ENCODE measurements at places on chromosomes 2 and 18.

DNA sequence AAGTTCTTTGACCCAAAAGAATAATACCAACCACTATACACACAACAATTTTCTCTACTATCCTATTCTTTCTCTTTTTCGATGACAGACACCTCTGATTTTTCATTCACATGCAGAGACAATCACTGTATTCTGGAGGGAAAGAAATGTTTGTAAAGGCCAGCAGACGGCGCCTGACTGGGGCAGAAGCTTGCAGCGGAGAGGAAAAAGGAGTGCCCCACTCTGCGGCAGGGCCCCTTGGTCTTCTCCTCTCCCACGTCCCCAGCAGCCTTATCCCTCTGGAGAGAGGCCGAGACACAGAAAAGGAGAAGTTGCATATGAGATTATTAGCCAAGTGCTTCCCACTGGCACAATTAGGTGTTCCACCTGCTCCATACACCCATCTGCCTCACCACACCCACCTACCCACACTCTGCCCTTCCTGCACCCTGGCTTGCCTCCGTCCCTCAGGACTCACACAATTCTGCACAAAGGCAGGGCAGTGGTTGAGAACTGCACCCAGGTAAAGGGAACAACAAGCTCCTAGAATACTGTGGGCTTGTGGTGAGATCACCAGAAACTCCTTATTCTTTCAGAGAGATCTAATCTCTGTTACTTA is 687.3 kb downstream of the NRXN1 start:
- DNase-seq: no peak

DNA sequence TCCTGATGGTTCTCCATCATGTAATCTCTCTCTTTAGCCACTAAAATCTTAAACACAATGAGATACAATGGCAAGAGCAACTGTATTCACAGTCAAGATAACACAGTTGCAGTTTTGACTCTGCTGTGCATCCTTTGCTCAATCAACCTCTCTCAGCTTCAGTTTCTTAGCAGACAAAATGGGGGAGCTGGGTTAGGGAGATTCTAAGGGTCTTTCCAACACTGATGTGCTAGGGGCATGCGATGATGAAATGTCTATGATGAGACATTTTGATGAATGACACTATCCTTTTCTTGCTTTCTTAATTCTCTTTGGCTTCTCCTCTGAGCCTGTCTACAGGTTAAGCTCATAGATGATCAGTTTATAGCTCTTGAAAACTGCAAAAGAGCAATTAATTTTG is 1.1 kb downstream of the SERPINB10 start:
- no peak for DNase-seq

DNA sequence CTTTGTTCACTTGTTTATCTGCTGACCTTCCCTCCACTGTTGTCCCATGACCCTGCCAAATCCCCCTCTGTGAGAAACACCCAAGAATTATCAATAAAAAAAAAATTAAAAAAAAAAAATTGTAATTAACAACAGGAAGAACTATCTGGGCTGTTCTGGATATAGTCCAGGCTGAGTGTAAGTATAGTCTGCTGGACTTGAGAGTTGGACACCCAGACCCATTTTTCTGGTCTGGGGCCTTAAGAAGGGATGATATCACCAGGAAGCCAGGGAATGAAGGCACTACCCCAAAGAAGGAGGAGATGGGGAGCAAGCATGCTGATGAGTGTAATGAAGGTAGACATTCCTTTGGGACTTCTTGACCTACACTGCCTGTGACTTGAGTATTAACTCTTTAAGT is 72.1 kb upstream of the ZFP36L2 start:
- no peak for DNase-seq

DNA sequence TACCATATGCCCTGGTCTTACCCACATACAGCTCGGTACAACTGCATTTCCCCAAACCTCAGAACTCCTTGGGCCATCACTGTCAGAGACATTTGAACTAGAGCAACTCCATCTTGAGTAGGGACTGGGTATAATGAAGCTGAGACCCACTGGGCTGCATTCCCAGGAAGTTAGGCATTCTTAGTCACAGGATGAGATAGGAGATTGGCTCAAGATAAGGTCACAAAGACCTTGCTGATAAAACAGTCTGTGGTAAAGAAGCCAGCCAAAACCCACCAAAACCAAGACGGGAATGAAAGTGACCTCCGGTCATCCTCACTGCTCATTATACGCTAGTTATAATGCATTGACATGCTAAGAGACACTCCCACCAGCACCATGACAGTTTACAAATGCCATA is 131.3 kb downstream of the PIK3C3 start:
- no peak for DNase-seq

DNA sequence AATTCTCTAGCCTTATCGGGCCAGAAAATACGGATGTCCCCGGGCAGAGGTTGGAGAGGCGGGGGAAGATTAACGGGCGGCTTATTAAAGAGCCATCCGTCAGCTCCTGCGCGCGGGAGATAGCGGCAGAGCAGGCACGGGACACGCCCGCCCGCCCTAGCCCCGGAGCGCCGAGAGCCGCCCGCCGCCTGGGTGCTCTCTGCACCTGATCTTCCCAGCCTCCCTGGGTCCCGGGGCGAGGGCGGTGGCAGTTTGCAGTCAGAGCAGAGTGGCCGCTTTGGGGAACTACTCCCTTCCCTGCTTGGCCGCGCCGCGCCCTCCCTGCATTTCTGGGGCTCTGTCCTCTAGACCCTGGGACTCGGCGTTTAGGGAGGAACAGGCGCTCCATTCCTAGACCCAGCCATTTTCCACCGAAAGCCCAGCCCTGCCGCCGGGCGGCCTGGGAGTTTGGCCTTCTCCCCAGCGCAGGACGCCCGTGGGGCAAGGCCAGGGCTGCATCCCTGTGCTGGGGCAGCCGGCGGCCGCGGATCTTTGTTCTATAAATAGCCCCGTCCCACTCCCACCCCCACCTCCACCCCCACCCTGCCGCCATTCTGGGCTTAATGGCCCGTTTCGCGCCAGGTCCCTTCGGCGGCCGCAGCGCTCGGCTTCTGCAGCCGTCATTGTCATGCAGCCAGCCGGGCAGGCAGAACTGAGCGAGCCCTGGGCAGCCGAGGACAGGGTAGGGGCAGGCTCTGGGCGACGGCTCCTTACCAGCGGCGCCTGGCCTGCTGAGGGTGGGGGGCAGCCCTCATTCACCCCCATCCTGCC is 6.6 kb downstream of the GAD1 start:
- no peak for DNase-seq

- DNase-seq: no peak
Observed at GRCh38 chr2:226325526-226325925, 474.1 kb downstream of the IRS1 start.

- DNase-seq: no peak
Observed at GRCh38 chr2:157891643-157892041, 15.5 kb upstream of the ACVR1 start.

DNA sequence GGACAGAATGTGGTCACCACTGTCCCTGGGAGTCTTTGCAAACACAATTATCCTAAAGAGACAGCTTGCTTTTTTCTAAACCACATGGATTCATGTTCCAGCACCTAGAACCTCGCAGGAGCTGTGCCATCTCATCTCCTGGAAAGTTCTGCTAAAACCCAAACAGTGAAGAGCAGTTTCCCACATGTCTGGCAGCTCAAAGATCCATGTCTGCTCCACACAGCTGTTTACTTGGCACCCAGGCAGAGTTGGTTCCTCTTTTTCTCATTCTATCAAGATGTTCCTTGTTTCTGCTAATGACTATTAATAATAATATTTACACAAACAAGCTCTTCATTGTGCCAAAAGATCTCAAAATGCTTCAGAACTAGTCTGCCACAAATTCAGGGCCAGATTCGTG is 30.1 kb upstream of the PID1 start:
- no peak for DNase-seq

- peak; percentile 41 for DNase-seq
Observed at GRCh38 chr18:56458770-56459712, 179.4 kb downstream of the TXNL1 start.

- peak; percentile 35 for DNase-seq
Observed at GRCh38 chr2:236107942-236108625, 60.1 kb downstream of the GBX2 start.

DNA sequence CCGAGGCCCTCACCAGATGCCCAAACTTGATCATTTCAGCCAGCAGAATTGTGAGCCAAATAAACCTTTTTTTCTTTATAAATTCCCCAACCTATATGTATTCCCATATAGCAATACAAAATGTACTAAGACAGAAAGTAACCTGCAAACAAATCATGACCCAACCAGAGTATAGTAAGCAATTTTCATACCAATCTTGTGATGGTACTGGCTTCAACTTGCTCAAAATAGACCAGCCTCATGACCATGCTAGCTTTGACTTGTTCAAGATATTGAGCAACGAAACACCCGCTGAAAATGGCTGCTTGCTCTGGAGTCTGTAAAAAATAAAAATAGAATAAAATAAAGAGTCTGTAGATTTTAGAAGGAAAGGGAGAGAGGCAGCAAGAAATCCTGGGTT is 97.6 kb downstream of the C1D start:
- no peak for DNase-seq

DNA sequence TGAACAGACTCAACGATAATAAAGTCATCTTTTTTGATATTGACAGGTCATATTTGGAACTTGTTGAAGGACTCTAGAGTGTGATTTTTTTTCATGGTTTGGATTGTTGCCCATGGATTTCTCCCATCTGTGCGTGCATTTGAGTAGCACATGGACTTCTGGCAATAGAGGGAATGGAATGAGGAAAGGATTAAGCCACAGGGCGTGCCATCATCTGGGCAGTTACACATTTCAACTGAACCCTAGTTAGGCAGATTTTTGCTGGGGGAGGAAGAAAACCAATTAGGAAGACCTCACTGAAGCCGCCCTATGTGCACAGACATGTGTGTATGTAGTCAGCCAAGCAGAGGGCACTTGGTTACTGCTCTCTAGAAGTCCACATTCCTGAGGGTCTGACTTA is 72.6 kb downstream of the TPGS2 start:
- no peak for DNase-seq

Data from femur (tissue), 1 donor.